Activated CD4-positive, CD25-positive, alpha-beta regulatory T cell (primary cell): ENCODE measurements at places on chromosomes 16 and 17.

- DNase-seq: no peak
Measured at GRCh38 chr17:42079541-42079940, 18.7 kb downstream of the ZNF385C start.

DNA sequence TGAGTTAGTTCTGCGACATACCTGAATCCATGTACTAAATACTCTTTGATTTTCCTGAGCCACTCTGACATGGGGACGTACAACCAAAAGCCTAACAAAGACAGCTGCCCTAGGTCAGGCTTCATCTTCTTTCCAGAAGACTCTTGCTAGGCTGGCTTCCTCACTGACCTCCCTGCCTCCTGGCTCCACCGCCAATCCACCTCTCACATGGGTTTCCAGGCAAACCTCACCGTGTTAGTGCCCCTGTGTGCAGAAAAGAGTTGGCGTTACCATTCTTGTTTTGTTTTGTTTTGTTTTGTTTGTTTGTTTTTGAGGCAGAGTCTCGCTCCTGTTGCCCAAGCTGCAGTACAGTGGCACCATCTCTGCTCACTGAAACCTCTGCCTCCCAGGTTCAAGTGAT lies 135.3 kb downstream of the WSCD1 start:
- DNase-seq: no peak

- DNase-seq: no peak
Measured at GRCh38 chr17:75487351-75488070, 27.8 kb downstream of the CASKIN2 start.

- no peak for DNase-seq
Measured at GRCh38 chr17:34397265-34397664, 34.2 kb upstream of the CCL1 start.

- DNase-seq: no peak
Measured at GRCh38 chr16:25478476-25478875, 213.3 kb upstream of the HS3ST4 start.

- DNase-seq: peak; percentile 45
Measured at GRCh38 chr17:74770498-74771318, 5.4 kb downstream of the NAT9 start.

DNA sequence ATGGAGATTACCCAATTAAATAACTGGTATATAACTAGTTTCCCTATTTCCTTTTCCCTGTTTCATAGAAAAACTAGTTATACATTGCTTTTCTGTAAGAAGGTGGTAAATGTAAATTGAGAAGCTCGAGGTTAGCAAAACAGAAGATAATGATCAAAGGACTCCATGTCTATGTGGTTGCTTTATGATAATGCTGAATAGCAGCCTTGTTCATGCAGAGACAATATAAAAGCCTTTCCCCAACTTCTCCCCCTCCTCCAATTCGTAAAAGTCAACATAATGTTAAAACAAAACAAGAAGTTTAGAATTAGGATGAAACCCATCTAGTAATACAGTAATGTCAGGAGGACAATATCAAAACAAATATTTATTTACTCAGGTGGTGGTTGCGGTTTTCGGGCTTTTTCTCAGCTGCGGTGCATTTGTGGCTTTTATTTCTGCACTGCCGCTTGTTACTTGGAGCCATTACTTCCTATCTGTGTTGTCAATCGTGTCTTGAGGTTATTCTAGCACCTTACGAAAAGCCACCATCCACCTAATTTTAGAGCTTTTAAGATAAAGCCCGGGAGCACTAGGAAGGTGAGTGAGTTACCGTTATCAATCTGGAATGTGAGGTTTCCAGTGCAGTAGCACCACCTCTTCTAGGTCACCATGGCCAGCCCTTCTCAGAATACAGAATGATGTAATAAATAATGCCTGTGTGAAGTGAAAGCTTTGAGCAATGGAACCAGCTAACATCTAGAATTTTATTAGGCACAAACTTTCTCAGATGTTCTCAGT lies 297.5 kb downstream of the CDH13 start:
- no peak for DNase-seq

GRCh38 chr17:79145548-79145947 lies 70.9 kb downstream of the ENGASE start:
- no peak for DNase-seq

DNA sequence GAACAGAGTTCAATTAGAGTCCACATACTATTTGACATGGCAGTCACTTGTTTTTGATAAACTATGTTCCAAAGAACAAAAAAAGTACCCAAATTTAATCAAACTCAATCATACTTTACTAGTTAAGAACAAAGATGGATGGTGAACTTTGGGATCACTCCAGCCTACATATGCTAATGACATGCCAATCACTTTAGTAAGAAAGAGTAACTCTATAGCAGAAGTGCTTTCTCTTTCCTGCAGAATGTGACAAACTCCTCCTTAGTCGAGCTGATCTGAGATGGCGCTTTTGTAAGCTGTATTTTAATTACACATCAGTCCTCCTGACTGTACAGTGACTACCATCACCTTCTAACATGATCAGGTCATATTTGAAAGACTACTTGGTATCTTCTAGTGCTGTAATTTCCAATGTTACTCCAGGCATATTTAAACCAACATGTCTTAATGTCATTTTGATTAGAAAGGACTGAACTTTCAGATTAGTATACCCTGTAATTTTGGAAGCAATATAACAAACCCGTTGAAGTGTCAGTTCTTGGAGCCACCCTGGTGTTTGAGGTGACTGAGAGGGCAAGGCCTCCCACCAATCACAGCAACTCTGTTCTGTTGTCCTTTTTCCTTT lies 4.1 kb downstream of the NETO2 start:
- DNase-seq: no peak

- DNase-seq: no peak
Measured at GRCh38 chr16:70665806-70666735, 19.7 kb downstream of the IL34 start.

DNA sequence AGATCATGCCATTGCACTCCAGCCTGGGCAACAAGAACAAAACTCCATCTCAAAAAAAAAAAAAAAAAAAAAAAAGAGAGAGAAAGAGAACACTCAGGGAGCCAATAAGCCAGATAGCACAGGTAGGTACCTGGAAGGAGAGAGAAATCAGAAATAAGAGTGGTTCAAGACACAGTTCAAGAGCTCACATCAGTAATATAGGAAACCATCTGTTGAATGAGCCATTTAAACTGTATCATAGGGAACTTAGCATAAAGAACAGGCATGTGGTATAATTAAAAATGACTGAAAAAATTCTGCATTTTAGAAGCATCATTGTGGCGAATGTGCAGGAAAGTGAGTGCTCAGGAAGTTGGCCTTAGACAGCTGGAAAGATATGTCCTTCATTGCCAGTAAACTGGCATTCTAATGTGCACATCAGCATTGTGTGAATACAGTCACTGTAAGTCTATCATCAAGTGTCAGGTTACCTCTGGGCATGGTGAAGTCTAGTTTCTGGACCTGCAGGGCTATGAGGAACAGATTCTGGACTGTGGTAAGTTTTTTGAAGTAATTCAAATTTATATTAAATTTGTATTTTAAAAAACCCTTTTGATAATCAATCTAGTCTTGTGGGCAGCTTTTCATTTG lies 20.4 kb downstream of the KRT12 start:
- DNase-seq: no peak

DNA sequence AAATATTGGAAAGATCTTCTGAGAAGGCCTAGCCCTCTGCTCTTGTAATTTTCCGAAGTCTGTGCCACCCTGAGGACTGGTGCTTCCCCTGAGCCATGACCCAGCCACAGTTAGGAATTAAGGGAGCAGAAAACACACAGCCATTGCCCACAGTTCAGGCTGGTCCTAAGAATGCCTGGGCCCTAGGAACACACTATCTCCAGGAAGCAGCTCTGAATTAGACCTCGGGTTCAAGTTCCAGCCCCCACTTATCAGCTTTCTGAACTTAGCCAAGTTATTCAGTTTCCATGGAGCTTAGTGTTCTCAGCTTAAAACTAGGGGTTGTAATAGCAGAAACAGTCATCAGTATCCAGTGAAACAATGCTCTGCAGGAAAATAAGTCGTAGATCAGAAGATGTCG lies 56.0 kb downstream of the CDH13 start:
- no peak for DNase-seq

- DNase-seq: no peak
Measured at GRCh38 chr17:48611213-48611612, 396 bp upstream of the HOXB7 start.

DNA sequence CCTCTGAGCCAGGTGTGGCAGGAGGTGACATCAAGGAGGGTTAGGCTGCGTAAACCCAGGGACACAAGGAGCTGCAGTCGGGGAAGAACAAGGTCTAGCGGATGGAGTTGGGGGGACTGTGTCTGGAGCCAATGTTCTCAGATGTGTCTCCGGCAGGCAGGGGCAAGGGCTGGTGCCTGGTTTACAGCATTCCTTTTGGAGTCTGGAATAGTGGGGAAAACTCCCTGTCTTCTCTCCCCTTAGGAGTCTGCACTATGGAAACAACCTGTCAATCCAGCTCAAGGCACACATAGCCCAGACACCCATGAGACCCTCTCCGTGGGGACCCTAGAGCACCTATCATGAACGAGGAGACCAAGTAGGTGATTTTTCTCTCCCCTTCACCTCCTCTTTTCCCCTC lies 27.5 kb downstream of the NLRC5 start:
- DNase-seq: no peak

- no peak for DNase-seq
Measured at GRCh38 chr17:68847711-68848110, 107.5 kb downstream of the ABCA8 start.

- DNase-seq: no peak
Measured at GRCh38 chr17:74211912-74212208, 1.5 kb upstream of the TTYH2 start.

DNA sequence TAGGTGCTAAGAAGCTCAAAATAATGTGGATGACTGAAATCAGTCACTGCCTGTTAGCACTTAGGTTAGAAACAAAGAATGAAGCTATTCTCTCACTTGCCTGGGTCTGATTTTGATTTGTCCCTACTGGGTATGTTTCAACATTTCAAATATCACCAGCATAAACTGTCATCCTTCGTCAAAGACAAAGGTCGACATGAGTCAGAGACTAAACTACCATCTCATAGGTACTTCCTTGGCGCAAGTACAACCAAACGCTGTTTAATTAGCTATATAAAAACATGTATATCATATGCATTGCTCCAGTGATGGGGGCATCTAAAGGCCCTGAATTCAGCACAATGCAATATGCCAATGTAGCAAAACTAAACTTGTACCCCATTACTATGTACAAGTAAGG lies 4.0 kb downstream of the AKTIP start:
- DNase-seq: no peak

DNA sequence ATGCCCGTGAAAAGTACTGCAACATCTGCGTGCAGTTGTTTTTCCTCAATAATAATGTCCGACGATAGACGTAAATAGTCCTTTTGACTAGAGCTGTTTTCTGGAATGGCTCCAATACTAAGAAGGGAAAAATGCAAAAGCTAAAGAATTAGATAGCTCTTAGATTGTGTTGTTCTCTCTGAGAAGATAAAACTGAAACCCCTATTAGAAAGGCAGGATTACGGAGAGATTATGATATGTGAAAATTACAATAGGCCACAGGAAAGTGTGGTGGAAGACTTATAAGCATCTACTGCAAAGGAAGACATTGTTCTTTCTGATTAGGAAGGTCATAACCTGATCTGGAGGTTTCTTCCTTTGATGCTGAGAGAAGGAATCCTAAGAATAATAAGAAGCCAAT lies 33.5 kb upstream of the KCNJ16 start:
- DNase-seq: no peak

GRCh38 chr17:67221062-67221998 lies 23.7 kb downstream of the HELZ start:
- no peak for DNase-seq

GRCh38 chr16:56520251-56520577 lies 390 bp upstream of the BBS2 start:
- DNase-seq: no peak

- DNase-seq: no peak
Measured at GRCh38 chr17:70405492-70406220, 236.3 kb downstream of the KCNJ2 start.

DNA sequence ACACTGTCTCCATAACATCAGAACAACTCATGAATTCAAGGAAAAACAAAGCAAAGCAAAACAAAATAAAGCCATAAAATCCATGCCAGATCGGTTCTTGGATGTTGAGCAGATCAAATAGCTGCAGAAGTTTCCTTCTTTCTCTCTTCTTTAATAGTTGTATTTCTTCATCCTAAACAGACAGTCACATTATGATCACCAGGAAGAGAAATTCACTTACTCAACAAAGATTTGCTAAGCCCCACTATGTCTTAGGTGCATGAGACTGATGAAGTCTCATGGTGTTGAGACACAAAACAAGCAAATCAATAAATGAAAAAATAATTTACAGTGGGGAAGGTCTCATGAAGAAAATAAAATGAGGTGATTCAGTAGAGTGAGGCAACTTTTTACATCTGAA lies 72.8 kb downstream of the WIPI1 start:
- DNase-seq: no peak

DNA sequence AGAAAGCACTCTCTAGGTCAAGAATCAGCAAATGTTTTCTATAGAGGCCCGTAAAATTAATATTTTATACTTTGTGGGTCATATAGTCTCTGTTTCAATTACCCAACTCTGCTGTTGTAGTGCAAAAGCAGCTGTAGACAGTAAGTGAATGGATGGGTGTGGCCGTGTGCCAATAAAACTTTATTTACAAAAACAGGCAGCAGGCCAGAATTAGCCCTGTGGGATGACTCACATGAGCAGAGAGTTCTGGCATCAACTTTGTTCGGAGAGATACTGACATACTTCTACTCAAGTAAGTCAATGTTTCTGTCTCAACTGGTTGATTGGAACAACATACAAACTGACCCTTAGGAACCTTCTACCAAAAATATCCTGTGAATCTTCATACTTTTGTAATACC lies 616.2 kb downstream of the MAF start:
- no peak for DNase-seq

GRCh38 chr16:87598431-87598830 lies 3.9 kb upstream of the JPH3 start:
- no peak for DNase-seq

- no peak for DNase-seq
Measured at GRCh38 chr16:54475019-54475601, 188.5 kb upstream of the IRX3 start.

DNA sequence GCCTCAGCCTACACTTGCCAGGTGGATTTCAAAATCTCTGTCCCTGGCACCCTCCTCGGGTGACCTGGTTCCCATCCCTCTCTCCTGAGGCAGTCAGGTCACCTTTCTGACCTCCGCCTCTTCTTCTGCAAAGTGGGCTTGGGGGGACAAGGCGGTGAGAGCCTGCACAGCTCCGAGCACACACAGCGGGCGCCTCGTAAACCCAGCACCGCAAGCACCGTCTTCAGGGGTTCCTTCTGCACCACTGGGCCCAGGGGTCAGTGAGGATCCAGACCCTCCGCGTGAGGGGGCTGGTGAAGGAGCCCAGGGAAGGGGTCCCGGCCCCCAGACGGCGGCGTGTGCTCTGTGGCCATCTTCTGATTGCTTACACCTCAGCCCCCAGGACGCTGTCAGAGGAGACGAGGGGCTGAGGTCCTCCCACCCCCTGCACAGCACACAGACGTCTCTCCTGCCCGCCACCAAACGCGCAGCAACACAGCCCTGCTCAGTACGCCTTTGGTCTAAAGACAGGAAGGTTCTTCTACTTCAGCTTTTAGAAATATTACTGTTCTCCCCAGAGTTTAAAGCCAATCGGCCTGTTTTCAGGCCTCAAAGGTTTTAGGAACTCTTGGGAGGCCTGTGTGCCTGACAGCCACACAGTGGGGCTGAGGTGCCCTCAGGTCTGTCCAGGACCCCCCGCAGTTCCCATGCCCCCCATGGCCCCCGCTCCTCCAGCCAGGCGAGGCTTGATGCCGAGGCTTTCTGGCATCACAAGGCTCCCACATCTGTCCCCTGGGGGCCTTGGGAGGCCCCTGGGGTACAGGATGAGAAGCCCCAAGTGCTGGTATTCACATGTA lies 2.7 kb downstream of the CBFA2T3 start:
- DNase-seq: no peak

GRCh38 chr16:49835161-49835777 lies 20.6 kb downstream of the ZNF423 start:
- no peak for DNase-seq
